ENCODE measurements at places on chromosomes 2 and 18.

DNA sequence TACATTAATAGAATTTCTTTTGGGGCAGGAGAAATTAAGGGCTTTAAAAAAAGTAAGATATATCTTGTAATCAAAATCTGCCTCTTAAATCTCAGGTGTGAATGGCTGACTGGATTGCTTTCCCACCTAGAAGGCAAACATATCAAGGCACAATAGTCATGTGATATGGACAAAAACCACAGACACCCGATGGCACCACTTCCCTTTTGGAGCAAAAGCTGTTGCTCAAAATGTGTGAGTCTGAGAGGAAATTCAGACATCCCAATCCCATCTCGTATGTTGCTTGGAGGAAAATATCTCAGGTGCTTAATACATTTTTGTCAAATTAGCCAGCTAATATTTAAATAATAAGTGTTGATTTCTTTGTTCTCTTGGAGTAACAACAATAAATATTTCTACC, 120.7 kb downstream of the KCNF1 start:
- DNase-seq = no peak

DNA sequence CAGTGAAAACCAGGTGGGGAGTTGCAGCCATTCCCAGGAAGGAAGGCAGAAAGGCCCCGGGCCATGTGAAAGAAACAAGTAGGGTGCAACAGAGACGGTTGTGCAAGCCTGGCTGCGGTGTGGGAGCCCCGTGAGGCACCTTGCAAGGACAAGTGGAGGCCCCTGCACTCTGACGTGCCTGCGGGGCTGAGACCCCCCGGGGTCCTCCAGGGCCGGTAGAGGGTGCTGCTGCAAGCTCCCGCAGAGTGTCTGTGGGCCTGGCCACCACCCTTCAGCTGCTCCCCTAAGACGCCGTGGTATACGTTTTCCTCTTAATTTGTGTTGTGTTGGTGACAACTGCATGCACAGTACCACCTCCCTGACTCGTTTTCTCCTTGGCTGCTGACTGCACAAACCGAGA, 27.4 kb upstream of the MC5R start:
- DNase-seq = no peak

- no peak for DNase-seq
Measured at GRCh38 chr2:44713170-44713569, 228.3 kb upstream of the SIX3 start.

GRCh38 chr2:159208438-159208837, 78.1 kb downstream of the WDSUB1 start:
- DNase-seq = no peak

DNA sequence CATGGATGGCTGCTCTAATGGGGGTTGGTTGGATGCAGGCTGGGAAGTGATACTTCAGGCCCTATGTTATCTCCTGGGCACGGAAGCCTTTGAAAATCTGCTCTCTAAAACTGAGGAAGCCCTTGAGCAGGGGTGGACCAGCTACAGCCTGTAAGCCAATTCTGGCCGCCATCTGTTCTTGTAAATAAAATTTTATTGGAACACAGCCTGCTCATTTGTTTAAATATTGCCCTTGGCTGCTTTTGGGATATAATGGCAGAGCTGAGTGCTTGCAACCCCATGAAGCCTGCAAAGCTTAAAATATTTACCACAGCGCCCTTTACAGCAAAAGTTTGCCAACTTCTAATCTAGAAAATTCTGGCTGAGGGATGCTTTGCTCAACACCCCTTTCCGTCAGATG, 11.9 kb upstream of the IGFBP2 start:
- no peak for DNase-seq

Data from renal cortical epithelial cell (primary cell).